Suprapubic skin (tissue), 4 donors: ENCODE measurements at places on chromosomes 7 and 10.

GRCh38 chr7:67729771-67730170 lies 733.1 kb downstream of the TYW1 start:
- no peak for DNase-seq

DNA sequence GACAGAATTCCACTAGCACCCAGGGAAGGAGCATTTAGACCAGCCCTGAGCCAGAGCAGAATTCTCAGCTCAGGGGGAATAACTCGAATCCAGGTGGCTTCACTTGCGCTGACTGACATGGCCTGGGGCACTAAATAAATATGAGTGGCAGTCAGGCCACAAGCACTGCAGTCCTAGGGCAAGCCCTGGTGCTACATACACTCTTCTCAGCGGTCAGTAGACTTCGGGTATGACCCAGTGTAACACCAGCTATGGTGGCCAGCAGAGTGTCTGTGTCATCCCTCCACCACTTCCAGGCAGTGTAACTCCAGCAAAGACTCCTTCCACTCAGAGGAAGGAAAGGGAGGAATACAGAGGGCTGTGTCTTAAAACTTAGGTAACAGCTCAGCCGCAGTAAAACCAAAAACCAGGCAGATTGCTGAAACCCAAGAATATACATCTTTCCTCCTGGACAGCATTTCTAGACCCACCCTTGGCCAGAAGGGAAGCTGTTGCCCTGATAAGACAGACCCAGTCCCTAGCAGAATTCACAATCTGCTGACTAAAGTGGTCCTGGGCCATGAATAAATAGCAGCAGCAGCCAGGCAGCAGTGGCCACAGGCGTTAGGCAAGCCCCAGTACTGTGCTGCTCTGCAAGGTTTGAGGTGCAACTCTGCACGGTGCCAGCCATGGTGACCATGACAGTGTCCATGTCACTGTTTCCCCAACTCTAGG lies 77.0 kb downstream of the SNX13 start:
- DNase-seq = no peak

GRCh38 chr10:76974017-76974691 lies 663.5 kb downstream of the KCNMA1 start:
- DNase-seq = no peak

- no peak for DNase-seq
Measured at GRCh38 chr7:28643188-28643569, 230.9 kb downstream of the CREB5 start.

DNA sequence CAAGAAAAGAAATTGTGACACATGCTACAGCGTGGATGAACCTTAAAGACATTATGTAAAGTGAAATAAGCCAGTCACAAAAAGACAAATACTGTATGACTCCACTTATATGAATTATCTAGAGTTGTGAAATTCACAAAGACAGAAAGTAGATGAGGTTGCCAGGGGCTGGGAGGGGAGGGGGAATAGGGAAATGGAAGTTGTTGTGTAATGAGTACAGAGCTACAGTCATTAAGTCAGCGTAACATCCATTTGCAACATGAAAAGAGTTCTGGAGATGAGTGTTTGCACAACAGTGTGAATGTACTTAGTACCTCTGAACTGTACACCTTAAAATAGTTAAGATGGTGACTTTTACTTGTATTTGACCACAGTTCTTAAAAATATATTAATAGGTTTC lies 112.1 kb upstream of the CDK1 start:
- DNase-seq = no peak

DNA sequence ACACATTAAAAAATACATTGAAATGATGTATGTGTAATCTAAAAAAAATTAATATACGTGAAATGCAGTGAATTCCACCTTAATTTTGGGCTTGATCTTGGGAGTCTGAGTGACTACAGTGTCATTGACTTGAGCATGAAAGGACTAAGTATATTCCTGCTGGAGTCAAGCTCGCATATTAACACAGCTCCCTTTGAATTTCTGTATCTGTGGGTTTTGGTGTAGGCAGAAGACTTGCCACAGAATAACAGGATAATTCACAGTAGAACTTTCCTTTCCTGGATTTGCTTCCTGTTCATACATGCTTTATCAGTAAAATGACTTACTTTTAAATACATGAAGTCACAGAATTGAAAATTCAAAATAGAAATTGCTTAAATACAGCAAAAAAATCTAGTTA lies 55.3 kb downstream of the PPP1R9A start:
- no peak for DNase-seq

GRCh38 chr10:95288303-95288702 lies 2.5 kb downstream of the PDLIM1 start:
- DNase-seq = no peak

- DNase-seq = no peak
Measured at GRCh38 chr10:42888504-42889095, 106.0 kb downstream of the BMS1 start.

GRCh38 chr10:18767981-18768380 lies 108.8 kb downstream of the ARL5B start:
- DNase-seq = no peak

DNA sequence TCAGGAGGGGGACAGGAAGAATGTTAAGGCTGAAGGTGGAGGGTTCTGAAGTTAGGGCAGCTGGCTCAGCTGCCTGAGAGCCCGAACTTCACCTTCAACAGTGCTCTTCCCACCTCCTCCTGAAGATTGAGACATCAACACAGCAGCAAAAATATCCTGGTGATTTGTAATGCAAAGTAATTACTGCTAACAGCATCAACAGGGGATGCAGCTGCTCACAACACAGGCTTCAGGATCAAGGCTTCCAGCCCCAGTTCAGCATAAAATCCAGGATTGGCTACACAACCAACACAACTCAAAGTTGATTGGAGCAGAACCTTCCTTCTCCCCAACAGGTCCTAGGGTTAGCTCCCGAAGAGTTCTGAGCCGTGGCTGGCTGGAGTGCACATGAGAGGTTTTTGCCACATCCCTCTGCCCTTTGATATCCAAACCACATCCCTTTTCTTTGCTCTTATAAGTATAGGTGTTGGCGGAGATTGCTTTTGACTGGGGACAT lies 242.4 kb downstream of the KIAA1217 start:
- no peak for DNase-seq
